ENCODE measurements at places on chromosomes 5 and 9.

GRCh38 chr9:2132484-2133082, 117.4 kb downstream of the SMARCA2 start:
- DNase-seq = no peak

DNA sequence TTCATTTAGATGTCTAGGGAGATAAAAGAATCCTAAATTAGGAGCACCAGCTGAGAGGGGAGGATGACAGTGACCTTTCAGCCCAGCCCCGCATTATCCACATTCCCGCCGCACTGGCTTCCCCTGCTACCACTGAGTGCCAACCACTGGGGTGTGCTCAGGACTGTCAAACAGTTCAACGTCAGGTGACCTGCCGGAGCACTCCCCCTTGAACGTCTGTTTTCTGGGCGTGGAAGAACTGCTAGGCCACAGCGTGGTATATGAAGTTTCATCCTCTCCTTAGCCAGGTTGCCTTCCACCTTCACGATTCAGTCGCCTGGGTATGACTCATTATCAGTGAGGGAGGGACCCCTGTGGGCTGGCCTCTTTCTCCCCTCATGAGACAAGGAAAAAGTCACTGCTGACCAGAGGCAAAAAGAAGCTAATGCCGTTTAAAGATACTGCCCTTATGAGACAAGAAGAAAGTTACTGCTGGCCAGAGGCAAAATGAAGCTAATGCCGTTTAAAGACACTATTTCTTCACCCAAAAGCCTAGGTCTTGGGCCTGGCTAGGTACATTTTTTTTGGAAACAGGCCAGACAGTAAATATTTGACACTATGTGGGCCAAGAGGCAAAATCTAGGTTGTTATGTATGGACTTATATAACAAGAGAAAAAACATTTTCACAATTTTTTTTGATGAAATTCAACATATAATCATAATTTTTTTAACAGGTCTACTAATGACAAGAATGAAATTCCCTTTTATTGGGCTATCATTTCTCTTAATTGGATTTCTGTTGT, 4.6 kb downstream of the NMRK1 start:
- no peak for DNase-seq

- DNase-seq = no peak
Measured at GRCh38 chr9:90880066-90880465, 78.4 kb downstream of the SYK start.

GRCh38 chr9:135050072-135050990, 37.1 kb upstream of the OLFM1 start:
- DNase-seq = no peak

GRCh38 chr9:27495480-27496134, 28.5 kb upstream of the IFNK start:
- DNase-seq = no peak

DNA sequence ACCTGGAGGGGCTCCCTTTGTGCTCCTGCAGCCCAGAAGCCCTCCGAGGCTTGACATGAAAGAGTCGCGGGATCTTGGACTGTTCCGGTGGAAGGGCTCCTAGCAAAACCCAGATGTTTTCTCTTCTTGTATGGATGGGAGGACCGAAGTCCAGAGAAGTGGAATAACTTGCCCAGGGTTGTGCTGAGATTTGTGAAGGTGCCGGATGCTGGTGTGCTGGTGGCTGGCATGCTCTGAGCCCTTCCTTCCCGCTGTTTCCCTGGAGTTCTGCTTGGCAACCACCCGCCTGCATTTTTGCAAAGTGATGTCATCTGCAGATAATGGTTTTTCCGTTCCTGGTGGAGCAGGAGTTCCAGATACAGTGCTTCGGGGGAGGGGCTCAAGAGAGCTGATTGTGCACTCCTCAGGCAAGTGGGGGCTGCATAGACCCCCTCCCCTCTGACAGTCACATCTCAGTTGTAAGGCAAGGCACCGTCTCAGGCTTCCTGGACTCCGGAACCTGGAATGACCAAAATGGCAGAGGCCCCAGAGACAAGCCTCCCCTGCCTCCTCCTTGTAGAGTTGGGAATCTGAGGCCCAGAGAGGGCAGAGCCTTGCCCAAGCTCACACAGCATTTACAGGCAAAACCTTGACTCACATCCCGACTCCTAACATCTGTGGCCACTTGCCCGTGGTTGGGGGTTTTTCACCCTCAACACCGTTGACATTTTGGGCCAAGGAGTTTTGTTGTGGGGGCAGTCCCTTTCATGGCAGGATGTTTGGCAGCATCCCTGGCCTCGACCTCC, 157.0 kb downstream of the RGS3 start:
- no peak for DNase-seq
